ENCODE measurements at places on chromosomes 3 and 15.

DNA sequence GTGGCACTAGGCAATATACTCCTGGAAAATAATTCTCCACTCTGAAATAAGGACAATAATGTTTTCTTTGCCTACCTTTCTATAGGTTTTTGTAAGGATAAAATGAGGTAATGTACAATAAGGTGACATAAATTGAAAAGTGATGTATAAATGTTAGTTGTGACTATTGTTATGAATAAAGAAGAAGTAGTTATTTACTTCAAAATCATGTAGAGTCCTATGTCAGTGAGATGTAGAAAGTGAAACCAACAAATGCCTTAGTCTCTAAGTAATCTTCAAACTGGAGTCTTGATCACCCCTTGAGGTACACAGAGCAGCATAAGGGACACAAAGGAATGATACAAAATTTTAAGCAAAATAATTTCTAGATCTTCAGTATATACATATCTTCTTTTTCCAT is 60.3 kb upstream of the TP63 start:
- no peak for DNase-seq

DNA sequence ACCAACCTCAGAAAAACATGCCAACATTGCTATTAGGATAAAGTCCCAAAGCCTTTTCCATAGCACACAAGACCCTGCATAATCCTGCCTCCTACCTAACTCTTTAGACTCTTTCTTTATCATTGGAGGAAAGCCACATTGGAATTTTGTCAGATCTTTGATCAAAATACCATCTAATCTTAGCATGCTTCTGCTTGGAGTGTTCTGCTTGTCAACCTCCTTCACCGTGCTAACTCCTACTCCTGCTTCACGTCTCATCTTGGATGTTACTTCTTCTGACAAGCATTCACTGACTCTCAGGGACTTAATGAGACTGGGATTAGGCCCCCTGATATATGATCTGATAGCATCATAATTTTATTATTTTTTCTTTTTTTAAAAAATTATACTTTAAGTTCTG is 7.4 kb upstream of the GLCE start:
- no peak for DNase-seq

GRCh38 chr15:99692825-99693224 is 40.4 kb downstream of the LYSMD4 start:
- no peak for DNase-seq

- DNase-seq = no peak
Measured at GRCh38 chr3:198093112-198093679, 133.2 kb downstream of the LMLN start.

GRCh38 chr15:71957026-71957425 is 146.7 kb downstream of the NR2E3 start:
- no peak for DNase-seq

- DNase-seq = no peak
Measured at GRCh38 chr3:117837391-117837790, 1127.8 kb downstream of the TUSC7 start.

DNA sequence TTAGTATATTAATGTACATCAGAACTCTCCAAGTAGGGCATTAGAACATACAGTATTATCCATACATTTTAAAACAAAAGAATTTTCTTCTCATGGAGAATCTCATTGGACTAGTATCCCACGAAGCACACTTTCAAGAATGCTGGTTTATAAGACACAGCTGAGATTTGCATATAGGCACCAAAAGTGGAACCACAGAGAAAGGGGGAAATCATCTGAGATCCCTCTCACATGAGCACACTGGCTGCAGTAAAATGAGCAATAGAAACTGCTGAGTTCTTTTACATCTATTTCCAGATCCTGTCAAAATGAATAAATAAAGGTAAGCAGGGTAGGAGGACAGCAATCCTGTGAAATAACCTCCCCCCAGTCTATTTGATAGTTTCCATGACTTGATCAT is 665.3 kb downstream of the FHIT start:
- no peak for DNase-seq

DNA sequence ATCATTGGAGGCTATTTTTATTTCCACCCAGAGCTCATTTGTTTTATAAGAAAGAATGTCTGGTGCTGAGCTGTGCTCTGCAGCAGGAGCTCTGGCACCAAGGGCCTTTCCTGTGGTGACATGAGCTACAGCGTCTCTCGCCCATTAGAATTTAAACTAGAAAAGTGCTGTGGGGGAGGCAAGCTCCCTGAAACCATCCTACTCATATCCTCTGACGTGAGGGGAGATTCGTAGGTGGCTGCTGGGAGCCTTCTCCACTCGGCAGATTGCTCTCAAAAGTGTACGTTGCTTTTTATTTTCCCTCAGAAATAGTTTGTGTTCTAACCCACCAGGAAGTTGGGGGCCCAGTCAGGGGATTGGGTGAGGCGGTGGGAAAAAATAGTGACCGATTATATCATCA is 76.3 kb upstream of the ARHGEF3 start:
- DNase-seq = peak; percentile 62

DNA sequence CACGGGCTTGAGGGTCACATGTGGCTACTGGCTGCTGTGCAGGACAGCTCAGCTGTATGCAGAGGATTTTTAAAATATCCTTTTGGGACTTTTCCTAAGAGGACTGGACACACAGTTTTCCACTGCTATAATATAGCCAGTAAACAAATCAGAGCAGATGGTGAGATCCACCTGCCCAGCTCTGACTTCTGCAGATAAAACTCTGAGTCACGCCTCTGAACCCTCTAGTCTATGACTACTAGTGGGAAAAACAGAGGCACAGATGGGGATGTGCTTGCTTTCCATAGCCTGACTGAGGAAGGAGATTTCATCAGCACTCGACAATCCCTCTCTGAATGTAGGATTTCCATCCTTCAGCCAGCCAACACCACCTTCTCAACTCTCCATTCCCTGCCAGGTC is 45.1 kb downstream of the COLQ start:
- no peak for DNase-seq

GRCh38 chr3:56926243-56926946 is 124.6 kb upstream of the ARHGEF3 start:
- no peak for DNase-seq

- no peak for DNase-seq
Measured at GRCh38 chr15:26615188-26615926, 157.5 kb downstream of the GABRB3 start.

DNA sequence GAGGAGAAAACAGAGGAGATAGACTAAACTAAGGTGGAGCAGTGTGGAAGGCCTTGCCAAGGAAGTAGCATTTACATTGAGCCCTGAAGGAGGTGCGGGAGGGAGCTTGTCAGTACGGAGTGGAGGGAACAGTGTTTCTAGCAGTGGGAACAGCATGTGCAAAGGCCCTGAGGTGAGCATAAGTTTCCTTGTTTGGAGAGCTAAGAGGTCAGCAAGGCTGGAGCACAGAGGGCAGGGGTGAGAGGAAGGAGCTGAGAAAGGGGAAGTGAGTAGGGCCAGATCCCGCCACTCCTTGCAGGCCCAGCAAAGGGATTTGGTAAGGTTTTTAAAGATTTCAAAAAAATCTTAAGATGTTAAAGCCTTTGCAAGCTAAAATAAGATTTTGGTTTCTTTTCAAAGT is 70.1 kb downstream of the HMCES start:
- no peak for DNase-seq

DNA sequence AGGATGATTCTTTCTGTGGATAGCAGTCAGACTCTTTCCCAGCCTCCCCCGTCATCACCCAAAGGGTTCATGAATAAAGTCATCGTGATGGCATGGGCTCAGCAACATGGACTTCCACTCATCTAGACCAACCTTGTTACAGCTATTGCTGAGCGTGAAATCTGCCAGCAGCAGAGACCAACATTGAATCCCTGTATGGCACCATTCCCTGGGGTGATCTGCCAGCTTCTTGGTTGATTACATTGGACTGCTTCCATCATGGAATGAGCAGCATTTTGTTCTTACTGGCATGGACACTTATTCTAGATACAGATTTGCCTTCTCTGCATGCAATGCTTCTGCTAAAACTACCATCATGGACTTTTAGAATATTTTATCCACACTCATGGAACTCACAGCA is 195.6 kb upstream of the AZI2 start:
- no peak for DNase-seq

DNA sequence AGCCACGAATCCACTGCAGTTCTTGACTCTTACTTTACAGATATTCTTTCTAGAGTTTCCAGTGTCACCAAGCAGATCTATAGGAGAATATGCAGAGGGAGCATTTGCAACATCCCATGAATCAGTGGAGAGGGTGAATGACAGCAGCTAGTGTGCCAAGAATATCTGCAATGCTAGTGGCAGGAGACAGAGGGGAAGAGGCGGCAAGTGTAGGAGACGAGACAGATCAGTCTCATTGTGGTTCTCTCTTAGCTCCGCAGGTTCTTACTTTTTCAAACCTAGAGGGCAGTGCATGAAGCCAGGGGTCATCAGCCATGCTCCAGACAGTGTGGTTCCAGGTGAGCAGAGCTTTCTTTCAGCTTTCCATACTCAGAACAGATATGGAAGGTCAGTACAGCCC is 744 bp downstream of the ZNF619 start:
- no peak for DNase-seq

- DNase-seq = no peak
Measured at GRCh38 chr3:26438981-26439884, 183.3 kb upstream of the LRRC3B start.

GRCh38 chr3:67361323-67361722 is 293.1 kb downstream of the SUCLG2 start:
- no peak for DNase-seq

GRCh38 chr3:8529181-8529637 is 27.6 kb downstream of the LMCD1 start:
- DNase-seq = no peak

DNA sequence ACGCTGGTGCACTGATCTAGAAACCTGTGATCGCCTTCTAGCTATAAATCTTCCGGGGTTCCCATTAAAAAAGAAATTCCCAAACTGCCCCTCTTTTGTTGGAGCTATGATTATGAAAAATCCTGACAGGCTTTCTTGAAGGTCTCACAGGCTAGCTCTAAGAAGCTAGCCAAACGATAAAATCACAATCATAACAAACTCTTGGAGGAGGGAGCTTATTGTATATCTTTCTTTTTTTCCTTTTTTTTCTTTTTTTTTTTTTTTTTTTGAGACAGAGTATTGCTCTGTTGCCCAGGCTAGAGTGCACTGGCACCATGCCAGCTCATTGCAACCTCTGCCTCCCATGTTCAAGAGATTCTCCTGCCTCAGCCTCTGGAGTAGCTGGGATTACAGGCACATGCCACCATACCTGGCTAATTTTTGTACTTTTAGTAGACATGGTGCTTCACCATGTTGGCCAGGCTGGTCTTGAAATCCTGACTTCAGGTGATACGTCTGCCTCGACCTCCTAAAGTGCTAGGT is 72.0 kb downstream of the MYO1E start:
- DNase-seq = no peak
